ENCODE measurements at places on chromosomes 13 and 19.

DNA sequence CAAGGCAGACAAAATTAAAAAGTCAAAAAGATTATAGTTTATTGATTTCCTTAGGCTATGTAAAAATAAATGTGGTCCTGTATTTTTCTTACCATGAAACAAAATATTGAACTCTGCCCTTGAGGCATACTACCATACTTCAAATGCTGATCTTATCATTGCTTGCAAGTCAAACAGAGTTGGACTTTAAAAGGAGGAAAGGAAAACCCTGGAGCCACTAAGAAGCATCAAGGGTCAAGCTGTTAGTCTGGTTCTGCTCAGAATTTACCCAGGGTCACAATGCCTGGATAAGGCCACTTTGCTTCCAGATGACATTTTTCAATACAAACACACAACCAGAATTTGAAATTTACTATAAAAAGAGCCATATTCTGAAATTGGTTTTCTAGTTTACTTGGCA, 2.2 kb upstream of the FREM2 start:
- no peak for DNase-seq

- no peak for DNase-seq
Measured at GRCh38 chr19:8254286-8255001, 45.3 kb downstream of the CERS4 start.

- DNase-seq, result no peak
Measured at GRCh38 chr13:39840201-39840600, 184.7 kb downstream of the COG6 start.

GRCh38 chr13:21011378-21011777, 50.0 kb downstream of the LATS2 start:
- DNase-seq, result peak; percentile 60

DNA sequence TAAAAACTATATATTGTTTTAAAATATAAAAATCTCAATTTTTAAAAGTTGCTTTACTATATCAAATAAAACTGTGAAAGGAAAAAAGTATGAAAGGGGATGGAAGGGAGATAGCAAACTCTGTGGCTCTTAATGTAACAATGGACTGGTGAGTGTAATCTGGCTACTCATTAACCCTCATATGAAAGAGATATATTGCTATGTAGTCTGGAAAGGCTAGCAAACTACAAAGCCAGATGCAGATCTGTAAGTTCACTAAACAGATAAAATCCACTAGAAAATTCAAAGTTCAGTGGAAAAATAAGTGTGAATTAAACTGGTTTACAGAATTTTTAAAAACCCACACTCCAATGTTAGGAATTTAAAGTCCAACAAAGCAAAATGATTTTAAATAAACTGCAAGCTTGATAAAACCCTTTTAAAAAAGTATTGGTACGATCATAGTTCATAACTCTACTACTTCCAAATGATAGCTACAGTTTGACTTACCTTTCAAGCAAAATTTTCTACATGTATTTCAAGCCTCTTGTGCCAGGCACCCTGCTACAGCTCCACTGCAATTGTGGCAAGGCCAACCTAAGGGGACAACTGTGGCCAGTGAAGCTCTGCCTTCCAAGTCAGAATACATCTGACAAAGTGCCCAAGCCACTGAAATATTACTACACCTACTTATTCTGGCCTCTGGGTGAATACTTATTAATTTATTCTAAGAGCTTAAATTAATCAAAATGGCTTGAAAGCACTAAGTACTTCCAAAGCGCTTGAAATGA, 647 bp upstream of the ELF1 start:
- no peak for DNase-seq

DNA sequence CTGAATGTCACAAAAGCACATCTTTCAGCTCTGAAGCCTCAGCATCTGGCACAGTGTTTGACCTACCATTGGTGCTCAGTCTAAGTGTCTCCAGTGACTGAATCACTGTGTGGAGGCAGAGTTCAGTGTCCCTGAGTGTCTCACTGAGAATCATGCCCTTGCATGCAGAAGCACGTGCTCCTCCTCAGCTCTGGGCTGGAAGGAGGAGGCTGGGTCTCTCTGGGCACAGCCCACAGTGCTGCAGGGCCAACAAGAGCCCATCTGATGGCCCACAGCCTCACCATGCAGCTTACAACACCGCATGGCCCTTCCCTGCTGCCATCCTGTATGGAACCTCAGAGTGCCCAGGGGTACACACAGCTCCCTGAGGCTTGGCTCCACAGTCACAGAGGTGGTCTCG, 86.1 kb downstream of the TEX26 start:
- DNase-seq, result no peak

GRCh38 chr19:1853295-1854038, 5.2 kb upstream of the REXO1 start:
- DNase-seq, result peak; percentile 77

GRCh38 chr13:77876176-77876575, 42.5 kb downstream of the EDNRB start:
- peak; percentile 12 for DNase-seq

DNA sequence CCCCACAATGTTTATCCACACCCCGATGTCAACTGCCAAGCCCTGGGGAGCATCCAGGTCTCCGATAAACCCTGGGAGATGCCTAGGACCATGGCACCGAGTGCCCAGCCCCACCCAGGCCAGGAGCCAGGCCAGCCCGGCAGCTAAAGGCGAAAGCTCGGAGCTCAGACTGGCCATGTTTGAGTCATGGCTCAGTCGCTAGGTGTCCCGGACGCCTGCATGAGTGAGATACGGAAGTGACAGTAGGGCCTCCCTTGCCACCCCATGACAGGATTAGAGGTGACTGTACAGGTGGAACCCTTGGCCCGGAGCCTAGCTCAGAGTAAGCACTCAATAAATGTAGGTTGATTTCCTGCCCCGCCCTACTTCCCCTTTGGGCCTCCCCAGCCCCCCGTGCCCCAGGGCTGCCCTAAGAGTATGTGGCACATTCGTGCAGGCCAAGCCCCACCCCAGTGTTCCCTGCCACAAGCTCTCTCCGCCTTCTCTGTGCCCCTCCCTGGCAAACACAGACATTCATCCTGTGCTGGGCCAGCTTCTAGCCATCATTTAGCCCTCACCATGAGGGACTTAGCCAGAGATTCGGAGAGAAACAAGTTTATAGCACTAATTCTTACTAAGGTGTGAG, 5.8 kb upstream of the TPM4 start:
- DNase-seq, result no peak

DNA sequence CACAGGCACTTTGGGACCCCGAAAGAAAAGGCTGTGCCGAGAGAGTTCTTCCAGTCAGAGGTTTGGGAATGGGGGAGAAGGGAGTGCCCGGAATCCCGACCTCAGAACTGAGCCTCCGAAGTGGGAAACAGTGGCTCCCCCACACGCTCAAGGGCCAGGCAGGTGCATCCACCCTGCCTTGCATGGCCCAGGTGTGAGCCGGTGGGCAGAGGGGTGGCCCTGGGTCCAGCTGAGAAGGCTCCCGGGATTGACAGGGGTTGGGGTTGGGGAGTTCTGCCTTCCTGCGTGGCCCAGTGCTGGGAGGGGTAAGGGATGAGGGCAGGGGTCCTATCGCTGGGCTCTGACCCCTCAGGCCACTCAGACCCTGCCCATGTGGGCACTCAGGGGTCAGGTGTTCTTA, 163.5 kb upstream of the TUBA3C start:
- no peak for DNase-seq

GRCh38 chr19:35806597-35806996, 6.0 kb downstream of the PRODH2 start:
- DNase-seq, result no peak

DNA sequence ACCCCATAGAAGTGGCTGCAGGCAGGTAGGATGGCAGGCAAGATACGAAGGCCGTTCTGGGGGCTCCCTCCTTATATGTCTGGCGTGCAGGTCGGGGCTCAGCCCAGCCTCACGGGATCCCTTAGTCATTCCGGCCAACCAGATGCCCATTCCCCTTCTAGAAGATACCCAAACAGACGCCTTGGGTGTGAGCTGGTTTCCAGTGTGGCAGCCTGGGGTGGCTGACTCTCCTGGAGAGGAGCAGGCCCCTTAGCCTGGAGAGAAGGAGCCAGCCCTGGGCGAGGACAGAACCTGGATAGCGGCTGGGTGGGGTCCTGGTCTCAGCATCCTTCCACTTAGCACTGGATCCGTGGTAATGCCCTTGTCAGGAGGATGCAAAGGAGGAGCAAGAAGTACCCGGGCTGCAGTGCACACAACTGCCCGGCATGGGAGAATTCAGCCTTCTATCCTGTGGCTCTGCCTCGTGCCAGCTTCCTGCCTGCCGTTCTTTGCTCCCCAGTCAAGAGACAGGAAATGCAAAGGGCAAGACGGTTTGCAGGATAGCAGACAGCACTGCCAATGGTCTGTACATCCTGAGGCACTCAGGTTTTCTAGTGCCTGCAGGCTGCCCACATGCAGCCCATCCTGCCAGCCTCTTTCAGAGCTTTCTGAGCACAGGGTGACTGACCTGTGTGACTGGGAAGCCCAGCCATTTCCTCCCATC, 56.7 kb upstream of the WASF3 start:
- DNase-seq, result no peak

DNA sequence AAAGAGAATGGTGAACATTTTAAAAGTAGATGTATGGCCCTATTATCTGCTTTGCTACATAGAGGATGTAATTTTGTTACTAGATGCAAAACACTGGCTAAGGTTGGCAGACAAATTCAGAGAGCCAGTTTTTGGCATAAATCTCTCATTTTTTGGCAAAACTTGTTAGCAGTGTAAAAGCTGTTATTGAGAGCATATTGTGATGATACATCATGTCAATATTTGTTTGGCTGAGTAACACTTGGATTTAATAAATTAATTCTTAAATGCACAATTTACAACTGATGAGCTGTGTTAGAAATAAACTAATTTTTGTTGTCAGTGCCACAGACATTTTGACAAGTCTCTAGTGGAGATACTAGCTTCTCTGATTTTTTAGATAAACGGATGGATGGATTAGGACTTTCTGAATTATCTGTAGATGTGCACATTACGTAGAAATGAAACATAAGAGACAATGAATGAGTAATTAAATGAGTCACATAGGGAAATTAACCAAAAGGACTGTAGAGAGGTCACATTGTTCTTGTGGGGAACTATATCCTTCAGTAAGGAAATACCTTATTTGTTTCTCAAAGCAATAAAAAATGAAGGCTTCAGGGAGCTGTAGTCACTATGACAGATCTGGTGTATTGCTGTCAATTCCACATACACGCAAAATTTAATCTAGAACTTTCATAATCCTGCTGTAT, 17.4 kb downstream of the UFM1 start:
- peak; percentile 65 for DNase-seq

DNA sequence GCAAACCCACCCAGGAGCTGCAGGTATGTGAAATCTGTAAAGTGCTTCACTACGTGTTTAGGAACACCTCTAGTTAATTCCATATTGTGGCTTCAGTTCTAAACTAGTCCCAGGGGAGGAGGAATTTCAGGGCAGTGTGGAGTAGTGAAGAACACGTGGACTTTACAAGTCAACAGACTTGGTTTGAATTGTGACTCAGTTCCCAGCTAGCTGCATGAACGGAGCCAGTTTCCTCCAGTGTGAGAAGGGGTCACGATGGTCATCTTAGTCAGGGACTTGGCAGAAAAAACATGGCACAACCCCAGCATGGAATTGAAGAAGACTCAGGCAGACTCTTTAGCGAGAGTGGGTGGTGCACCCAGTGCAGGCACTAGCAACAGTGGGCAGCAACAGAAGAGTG, 175.7 kb upstream of the UBL3 start:
- peak; percentile 77 for DNase-seq

- DNase-seq, result no peak
Measured at GRCh38 chr13:43132911-43133310, 109.5 kb downstream of the DNAJC15 start.

GRCh38 chr13:73870036-73870741, 264.0 kb downstream of the KLF12 start:
- peak; percentile 43 for DNase-seq

GRCh38 chr13:37118016-37118415, 12.6 kb upstream of the CSNK1A1L start:
- DNase-seq, result no peak

DNA sequence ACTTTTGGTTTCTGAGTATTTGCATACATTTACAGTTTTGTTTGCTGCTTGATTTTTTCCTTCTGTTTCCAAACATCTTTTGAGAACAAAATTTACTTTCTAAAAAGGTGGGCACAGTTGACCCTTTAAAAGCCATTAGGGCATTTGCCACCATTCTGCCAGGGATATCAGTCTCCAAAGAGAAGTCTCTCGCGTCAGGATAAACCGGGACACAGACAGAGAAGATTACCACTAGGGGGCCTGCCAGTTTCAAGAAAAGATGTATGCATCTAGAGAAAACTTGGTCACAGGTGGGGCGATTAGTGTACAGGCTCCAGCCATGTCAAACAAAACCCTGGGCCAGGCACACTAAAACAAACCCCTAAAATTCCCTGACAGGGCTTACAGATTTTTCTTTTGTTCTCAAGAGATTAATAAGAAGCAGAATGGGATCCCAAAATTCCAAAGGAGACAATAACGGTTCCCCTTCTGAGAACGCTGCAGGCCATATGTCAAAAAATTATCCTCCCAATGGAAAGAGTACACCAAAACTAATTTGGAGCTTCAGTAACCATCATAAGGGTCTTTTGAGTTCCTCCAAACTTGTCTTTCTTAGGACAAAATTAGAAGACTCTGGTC, 10.7 kb upstream of the PABPC3 start:
- DNase-seq, result peak; percentile 25

- no peak for DNase-seq
Measured at GRCh38 chr13:73242515-73243015, 183.8 kb downstream of the KLF5 start.

GRCh38 chr13:93316841-93317240, 90.2 kb downstream of the GPC6 start:
- DNase-seq, result no peak

- DNase-seq, result no peak
Measured at GRCh38 chr19:32542477-32543108, 38.4 kb upstream of the PDCD5 start.
